Stimulated activated naive CD8-positive, alpha-beta T cell treated with anti-CD3 and anti-CD28 coated beads, Interleukin-15, amount 100 ng/mL, for 72 hours (primary cell): ENCODE measurements at places on chromosomes 12 and 14.
A peak's percentile ranks its signal among the peaks of the same experiment; 100 is the strongest.

DNA sequence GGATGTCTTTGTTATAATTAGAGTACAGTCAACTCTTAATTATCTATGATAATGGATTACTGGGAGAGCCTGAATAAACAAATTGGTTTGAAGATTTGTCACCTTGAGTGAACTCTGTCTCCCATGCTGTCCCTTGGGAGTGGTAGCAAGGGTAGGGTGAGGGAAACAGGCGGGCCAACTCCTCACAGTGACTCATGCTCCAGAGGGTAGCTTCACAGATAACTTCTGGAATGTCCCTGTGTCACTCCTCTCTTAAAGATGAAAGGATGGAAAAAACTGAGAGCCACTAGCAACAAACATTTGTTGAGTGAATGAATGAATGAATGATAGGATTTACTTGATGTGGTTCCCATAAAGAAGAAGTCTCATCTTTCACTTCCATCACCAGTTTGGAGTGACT, 53.5 kb downstream of the RASSF9 start:
- DNase-seq = no peak

GRCh38 chr14:100559455-100559854, 27.8 kb downstream of the BEGAIN start:
- no peak for DNase-seq

- DNase-seq = no peak
Observed at GRCh38 chr14:37116933-37117849, 55.2 kb downstream of the SLC25A21 start.

DNA sequence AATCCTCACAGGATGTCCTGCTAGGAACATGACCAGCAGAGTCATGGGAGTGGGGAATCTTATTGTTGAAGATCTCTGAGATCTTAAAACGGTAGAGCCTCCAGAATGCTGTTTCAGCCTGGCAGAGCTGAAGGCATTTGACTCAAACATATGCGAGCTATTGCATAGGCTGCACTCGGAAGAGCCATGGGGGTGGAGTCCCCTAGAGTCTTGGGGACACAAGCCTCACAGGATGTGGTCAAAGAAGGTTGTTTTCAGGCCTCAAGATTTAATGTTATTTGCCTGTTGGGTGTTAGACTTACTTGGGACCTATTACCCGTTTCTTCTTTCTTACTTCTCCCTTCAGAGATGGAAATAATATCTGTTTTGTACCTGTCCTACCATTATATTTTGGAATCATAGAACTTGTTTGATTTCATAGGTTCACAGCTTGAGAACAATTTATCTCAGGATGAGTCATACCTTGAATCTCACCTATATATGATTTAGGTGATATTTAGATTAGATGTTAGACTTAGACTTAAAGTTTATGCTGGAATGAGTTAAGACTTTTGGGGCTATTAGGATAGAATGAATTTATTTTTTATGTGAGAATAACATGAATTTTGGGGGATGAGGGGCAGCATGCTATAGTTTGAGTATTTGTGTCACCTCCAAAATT, 172.2 kb upstream of the ATP2B1 start:
- DNase-seq = peak; percentile 48

DNA sequence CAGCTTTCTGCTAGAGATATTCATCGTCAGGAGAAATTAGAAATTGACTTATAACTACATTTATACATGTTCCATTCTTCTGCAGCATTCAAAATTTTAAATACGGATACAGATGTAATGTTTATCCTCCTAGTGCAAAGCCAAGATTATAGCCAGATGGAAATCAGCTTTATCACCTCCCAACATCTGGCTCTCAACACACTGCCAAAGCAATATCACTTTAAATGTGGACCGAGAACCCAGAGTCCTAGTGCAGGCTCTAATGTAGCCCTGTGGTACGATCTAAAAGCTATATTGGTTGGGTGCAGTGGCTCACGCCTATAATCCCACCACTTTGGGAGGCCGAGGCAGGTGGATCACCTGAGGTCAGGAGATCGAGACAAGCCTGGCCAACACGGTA, 6.5 kb downstream of the MLH3 start:
- DNase-seq = no peak

DNA sequence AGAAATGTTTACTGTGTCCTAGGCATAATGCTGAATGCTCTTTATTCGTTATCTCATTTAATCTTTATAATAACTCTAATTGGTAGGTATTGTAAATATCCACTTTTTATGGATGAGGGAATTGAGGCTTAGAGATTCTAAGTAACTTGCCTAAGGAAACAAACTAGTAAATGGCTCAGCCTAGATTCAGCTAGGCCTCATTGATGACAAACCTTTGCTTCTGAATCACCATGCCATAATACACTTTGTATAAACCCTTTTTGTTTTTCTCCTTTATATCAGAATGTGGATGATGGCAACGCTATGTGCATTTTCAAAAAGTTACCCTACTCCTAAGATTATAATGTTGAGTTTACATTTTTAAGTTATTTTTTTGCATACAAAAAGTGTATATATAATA, 34.0 kb downstream of the MNAT1 start:
- DNase-seq = no peak

DNA sequence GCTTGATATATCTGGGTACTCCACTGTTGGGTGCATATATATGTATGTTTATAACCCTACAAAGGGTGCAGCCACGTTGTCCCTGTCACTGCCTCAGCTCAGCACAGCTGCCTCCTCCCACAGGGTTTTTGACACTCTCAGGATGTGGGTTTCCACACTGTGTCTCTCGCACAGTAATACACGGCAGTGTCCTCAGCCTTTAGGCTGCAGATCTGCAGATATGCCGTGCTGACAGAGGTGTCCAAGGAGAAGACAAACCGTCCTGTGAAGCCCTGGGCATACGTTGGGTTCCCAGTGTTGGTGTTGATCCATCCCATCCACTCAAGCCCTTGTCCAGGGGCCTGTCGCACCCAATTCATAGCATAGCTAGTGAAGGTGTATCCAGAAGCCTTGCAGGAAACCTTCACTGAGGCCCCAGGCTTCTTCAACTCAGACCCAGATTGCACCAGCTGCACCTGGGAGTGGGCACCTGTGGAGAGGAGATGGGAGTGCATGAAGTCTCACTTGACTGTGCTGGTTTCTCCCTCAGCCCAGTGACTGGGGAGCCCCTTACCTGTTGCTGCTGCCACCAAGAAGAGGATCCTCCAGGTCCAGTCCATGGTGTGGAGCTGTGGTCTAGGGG, 498.7 kb downstream of the TMEM121 start:
- peak; percentile 35 for DNase-seq

- DNase-seq = no peak
Observed at GRCh38 chr12:18277196-18277595, 15.9 kb downstream of the PIK3C2G start.

DNA sequence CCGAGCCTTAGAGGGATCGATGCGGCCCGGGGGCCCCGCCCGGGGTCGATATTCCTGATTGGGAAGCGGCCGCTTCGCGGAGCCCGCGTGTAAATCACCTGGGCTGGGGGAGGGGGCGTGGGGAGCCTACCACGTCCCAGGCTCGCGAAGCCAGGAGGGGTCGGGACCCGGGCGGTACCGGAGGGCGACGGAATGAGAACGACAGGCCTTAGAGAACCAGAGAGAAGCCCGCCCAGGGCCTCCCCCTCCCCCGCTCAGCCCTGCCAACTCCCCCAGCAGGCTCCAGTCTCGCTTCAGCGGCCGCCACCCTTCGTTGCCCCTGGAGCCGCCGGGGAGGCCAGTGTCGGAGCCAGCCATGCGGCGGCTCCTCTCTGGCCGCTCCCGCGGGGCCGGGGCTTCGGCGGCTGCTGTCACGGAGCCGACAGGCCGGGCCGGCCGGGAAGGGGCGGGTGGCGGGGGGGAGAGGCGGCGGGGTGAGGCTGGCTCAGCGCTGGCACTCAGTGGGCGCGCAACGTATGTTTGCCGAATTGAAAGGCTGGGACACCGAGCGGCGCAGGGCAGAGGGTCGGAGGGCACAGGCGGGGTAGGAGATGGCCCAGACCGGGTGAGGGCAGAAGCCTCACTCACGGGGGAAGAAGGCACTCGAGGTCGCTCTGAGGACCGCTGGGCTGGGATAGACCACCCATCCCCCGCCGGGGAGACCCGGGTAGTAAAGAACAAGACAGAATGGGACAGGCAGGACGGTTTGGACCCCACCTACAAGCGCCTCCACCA, 1.4 kb upstream of the DNAJC22 start:
- no peak for DNase-seq

GRCh38 chr12:110582276-110583136, 612 bp downstream of the PPTC7 start:
- DNase-seq = peak; percentile 82

DNA sequence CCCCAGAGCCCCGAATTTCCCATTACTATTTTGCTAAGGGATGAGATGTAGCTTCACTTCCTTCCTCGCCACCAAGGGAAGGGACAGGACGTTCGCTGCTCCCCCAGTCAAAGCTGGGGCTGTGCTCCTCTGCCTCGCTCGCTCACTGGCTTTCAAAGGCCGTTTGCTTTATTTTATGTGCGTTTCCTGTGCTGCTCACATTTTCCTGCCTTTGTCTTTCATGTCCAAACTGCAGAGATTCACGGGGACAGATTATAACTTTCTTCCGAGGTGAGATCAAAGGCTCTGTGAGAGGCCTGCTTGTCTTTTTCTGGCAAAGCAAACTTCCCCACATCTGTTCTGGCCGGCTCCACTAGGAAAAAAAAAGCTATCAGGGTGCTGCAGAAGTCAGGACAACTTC, 76.0 kb upstream of the FZD10 start:
- no peak for DNase-seq

GRCh38 chr12:94299846-94300245, 151.5 kb downstream of the PLXNC1 start:
- no peak for DNase-seq

GRCh38 chr12:80662586-80662985, 44.8 kb upstream of the MYF6 start:
- DNase-seq = no peak

GRCh38 chr14:76767681-76768656, 6.7 kb downstream of the VASH1 start:
- DNase-seq = peak; percentile 44
